Panc1 (cell line): ENCODE measurements at places on chromosomes 5 and 9.

DNA sequence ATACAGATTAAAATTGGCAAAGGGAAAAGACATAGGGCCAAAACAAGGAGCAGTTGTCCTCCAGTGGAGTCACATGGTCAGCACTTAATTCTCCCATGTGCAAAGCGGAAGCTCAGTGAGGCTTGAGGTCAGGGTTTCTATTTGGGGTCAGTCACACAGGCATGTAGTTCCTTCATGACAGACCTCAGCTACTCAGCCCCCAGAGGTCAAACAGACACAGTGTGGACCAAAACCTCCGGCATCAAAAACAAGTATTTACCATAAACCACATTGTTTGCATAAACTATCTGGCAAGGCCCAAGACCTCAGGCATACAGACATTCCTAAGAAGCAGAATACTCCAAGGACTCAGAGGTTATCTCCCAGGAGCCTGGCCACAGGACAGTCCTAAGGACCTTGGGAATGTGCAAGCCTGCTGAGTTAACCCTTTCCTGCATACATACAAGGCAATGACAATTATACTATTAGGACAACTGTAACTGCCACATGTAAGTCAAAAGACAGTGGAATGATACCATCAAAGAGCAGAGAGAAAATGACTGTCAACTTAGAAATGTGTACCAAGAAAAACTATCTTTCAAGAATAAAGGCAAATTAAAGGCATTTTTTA is 28.7 kb upstream of the FNIP1 start:
- no peak overlapping the region for H3K4me3 ChIP-seq
- H3K27me3 ChIP-seq = no peaks in the 10 kb centered on the region
- no peak overlapping the region for H3K27ac ChIP-seq

DNA sequence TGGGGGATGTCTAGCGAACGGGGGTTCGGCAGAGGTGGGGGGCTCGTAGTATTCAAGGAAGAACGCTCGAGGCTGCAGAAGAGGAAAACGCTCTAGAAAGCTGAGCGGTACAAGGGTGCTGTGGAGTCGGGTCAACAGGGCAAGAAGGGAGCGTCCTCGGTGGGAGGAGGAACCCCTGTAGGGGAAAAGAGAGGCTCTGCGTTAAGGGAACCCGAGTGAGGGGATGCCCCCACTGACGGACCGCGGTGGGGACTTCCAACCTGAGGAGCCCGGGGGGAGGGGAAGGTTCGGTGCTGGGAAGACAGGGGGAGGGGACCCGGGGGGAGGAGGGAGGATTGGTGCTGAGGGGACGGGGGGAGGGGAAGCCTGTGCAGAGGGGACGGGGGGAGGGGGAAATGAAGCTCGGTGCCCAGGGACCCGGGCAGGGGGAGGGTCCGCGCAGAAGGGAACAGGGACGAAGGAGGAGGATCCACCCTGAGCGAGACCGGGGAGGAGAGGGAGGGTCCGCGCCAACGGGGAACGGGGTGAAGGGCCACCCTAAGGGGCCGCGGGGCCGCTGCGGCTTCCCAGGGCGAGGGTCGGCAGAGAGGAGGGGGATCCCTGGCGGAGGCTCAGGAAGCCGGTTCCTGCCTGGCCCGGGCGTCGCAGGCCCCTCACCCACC is 621 bp downstream of the NR6A1 start:
- no peaks in the 10 kb centered on the region for H3K27me3 ChIP-seq
- peak overlapping the region; percentile 90 for H3K27ac ChIP-seq
- no peaks in the 10 kb centered on the region; the same call in 1 of the 2 replicates for H3K36me3 ChIP-seq
- H3K4me3 ChIP-seq = peak overlapping the region; percentile 74

GRCh38 chr9:5671711-5672353 is 42.9 kb downstream of the RIC1 start:
- H3K27ac ChIP-seq = no peak overlapping the region
- H3K27me3 ChIP-seq = no peaks in the 10 kb centered on the region
- H3K4me3 ChIP-seq = no peak overlapping the region
- no peak for DNase-seq
- H3K36me3 ChIP-seq = no peaks in the 10 kb centered on the region

- no peak overlapping the region for H3K4me3 ChIP-seq
- no peaks in the 10 kb centered on the region; the same call in 1 of the 2 replicates for H3K36me3 ChIP-seq
- H3K27ac ChIP-seq = 0 out of 2 replicates have a peak overlapping the region, but pooled peaks have one; percentile 35
- DNase-seq = no peak
Observed at GRCh38 chr5:143093452-143094086, 309.9 kb downstream of the NR3C1 start.

DNA sequence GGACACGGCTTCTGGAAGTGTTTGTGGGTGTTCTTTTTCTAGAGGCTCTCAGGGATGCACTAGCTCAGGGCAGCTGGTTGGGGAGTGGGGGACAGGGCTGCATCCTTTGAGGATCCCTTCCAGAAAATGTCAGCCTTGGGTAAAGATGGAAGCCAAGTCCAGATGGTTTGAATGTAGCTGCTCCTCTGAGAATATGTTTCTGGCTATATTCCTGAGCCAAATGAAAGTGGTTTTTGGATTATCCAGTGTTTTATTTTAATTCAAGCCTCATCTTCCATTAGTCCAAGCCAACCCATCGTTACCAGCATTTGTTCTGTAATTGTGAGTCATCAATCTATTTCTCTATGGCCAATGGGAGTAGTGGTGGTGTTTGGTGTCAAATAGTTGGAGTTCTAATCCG is 70.4 kb downstream of the SPRY4 start:
- no peak overlapping the region for H3K4me3 ChIP-seq
- H3K4me1 ChIP-seq = no peaks in the 10 kb centered on the region
- no peak overlapping the region for H3K27ac ChIP-seq
- no peak for DNase-seq
- H3K36me3 ChIP-seq = no peaks in the 10 kb centered on the region
